Stimulated activated CD8-positive, alpha-beta memory T cell treated with anti-CD3 and anti-CD28 coated beads, Interleukin-7, amount 100 ng/mL, for 48 hours (primary cell): ENCODE measurements at places on chromosomes 16 and 17.

- DNase-seq: no peak
These were observed 41.2 kb downstream of the TNFRSF13B start for GRCh38 chr17:16930571-16931317.

DNA sequence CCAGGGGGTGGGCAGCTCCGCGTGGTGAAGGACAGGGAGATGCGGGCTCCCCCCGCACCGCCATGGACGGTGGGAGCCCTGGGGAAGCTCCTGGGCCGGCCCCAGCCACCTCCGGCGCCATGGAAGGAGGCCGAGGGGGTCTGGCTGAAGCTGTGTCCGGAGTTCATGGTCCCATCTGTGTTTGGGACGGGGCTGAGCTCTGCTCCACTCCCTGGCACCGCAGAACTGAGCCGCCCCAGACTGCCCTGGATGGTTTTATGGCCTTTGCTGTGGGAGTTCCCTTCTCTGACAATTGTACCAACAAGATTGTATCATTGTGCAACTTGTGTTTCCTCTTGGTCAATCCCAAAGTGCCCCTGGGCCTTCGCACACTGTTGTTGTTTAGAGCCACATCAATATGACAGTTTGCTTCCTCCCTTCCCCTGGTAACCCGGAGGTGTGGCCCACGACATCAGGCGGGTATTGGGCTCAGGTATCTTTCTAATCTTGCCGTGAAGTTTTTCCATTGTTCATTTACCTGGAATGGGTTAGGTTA, 942 bp downstream of the KRT23 start:
- no peak for DNase-seq

GRCh38 chr17:8961829-8962228, 3.7 kb downstream of the PIK3R5 start:
- DNase-seq: no peak

DNA sequence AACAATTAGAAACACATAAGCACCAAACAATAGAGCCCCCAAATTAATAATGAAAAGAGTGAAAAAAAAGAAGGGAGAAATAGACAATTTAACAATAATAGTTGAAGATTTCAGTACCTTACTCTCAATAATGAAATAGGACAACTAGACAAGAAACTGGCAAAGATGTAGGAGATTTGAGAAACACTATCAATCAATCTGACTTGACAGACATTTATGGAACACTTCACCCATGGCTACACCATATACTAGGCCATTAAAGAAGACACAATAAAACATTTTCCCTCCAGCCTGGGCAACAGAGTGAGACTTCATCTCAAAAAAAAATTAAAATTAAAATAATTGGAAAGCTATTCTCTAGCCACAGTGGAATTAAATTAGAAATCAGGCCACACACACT, 5.0 kb upstream of the DUS1L start:
- DNase-seq: no peak

DNA sequence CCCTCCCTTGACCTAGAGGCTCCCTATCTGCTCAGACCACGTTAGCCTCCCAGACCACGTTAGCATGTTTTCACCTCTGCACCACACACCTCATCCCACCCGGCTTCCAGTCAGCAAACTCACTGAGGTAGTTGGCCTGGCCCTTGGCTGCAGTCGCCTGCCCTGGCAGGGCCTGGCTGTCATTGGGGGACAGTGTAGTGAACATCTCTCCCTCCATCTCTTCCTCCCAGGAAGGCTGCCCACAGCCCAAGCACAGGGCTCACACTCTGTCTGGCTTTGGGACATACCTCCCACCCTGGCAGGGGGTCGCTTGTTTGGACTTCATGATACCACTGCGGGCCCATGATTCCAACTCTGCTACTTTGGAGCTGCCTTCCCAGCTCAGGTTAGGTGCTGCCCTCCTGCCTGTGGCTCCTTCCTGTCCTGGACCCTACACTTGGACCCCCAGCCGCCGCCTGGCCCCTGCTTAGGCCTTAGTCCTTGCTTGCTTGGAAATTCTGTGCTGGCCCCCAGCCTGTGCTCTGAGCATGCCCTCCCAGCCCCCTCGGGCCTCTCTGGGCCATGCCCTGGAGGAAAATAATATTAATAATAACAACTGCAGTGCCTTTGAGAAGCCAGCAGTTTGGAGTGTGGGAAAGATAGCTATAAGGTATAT, 167.7 kb downstream of the COPRS start:
- no peak for DNase-seq

GRCh38 chr17:14376666-14377065, 75.8 kb downstream of the HS3ST3B1 start:
- no peak for DNase-seq

GRCh38 chr17:57874434-57875289, 24.8 kb upstream of the MRPS23 start:
- no peak for DNase-seq

DNA sequence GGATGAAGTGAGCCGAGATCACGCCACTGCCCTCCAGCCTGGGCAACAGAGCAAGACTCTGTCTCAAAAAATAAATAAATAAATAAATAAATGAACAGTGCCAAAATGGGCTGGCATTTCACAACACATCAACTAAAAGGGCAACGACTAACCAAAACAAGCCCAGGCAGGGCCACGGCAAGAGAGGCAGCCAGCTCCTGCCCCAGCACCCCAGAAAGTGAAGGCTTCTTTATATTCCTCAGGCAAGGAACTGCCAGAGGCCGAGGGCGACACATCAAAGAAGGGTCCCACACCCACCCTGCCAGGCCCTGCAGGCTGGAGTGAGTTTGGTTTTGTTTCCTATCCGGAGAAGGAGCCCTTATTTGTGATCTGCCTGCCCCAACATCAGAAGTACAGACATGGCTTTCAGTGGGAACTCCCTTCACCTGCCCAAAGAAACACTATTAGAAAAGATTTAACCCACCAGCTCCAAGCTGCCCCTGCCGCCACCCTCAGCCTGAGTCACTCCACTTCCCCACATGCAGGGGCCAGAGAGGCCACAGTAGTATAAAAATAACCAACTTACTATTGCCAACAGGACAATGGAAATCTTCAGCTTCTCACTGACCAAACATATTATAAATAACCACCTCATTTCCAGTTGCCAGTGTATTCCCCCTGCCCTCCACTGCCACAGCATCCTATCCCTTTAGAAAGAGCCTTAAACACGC, 8.0 kb downstream of the FBXO31 start:
- no peak for DNase-seq

- no peak for DNase-seq
These were observed 9.7 kb downstream of the PHKB start for GRCh38 chr16:47470810-47471209.

DNA sequence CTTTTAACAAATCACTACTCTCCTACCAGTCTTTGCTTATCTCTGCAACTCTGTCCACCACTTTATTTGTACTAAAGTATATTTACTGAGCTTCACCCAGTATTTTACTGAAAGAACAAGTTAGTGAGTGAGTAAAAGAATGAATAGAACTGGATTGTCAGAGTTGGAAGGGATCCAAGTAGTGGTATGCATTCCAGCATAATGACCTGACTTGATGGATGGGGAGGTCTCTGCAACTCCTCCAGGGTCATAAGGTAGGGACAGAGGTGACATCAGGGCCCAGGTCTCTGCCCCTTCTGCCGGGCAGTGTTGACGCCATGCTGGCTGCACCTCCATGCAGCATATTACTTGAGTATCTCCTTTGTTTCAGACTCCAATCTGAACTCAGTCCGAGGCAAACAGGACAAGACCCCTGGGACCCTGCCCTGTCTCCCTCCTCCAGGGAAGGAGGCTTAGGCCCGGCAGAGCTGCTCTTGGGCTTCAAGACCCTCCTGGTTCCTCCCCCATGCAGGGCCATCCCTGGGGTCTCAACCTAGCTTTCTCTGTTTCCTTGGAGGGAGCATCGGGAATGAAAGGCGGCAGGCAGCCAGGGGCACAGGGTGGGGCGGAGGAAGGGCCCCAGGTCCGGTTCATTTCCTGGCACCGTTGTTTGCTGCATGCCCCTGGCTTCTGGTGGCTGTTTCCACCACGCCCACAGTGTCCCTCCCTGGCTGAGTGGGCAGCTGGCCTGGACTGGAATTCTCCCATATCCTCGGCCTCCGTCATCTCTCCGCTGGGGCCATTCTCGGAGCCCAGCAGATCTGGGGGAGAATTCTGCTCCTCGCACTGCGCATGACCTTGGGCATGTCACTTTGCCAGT, 12.4 kb upstream of the ITGA3 start:
- no peak for DNase-seq

DNA sequence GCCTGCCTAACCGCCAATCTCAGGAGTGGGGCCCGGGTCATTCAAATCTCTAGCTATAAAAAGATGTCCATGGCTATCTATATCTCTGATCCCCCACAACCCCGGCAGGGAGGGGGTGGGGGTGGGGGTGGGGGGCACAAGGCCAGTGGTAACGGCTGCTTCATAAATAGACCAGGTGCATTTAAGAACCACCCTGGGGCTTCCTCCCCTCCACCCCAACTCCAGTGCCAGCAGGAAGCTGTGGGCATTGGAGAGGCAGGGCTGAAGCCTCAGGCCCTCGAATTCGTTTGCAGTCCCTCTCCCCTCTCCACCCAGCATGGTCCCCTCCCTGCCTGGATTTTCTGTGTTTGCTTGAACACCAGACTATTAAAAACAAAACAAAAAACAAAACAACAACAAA, 56.0 kb downstream of the RAP1GAP2 start:
- no peak for DNase-seq

- no peak for DNase-seq
These were observed 68.2 kb downstream of the SIAH1 start for GRCh38 chr16:48317026-48317425.

- no peak for DNase-seq
These were observed 56.8 kb downstream of the SLC47A1 start for GRCh38 chr17:19590451-19590850.

- DNase-seq: no peak
These were observed 70.1 kb upstream of the SHISA6 start for GRCh38 chr17:11170881-11171280.

- DNase-seq: no peak
These were observed 246.7 kb upstream of the TBX2 start for GRCh38 chr17:61152898-61153297.

DNA sequence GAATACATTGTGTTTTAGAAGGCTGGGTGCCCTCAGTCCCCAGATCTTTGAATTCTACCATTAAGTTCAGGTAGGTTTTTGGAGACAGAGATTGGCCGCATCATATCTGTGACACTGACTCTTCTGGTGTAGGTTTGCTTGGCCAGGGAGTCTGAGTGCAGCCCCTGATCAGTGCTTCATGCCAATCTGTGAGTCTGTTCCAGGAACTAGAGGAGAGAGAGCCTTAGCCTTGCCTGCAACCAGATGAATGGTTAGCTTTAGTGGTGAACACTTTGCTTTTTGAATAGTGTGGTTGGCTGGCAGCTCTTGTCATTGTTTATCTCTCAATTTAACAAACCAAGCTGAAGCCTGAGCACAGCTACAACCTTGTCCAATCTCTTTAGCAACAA, 87.8 kb downstream of the PLXDC1 start:
- no peak for DNase-seq

DNA sequence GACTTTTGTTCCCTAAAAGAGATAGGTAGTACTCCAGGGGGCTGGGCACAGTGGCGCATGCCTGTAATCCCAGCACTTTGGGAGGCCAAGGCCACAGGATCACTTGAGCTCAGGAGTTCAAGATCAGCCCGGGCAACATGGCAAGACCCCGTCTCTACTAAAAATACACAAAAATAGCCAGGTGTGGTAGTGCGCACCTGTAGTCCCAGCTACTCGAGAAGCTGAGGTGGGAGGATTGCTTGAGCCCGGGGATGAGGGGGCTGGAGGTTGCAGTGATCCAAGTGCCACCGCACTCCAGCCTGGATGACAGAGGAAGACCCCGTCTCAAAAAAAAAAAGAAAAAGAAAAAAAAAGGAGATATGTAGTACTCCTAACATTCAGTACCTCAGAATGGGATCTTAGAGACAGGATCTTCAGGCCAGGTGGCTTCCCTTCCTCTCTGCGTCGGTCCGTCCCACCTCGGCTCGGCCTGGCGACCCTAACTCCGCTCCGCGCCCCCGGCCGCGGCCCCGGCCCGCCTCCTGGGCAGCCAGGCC, 89.6 kb downstream of the CDC27 start:
- no peak for DNase-seq

- no peak for DNase-seq
These were observed 25.3 kb upstream of the KSR1 start for GRCh38 chr17:27430882-27431491.

DNA sequence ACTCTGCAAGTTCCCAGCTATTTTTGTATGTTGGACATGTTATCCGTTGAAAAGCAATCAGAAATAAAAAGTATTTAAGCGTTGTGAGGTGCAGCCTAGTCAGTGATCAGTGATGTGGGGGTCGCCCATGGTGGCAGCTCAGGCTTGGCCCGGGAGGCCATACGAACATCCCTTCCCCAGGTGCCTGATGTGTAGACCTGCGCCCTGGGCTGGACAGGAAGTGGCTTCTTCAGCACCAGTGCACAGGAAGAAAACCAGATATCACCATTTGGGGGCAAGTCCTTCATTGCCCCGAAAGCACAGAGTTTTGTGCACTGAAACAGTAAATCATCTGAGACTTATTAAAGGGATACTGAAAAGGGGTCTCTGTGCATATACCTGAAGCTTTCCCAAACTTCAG, 98.9 kb downstream of the SOCS1 start:
- DNase-seq: no peak

GRCh38 chr17:8708025-8708461, 36.6 kb downstream of the CCDC42 start:
- DNase-seq: no peak

DNA sequence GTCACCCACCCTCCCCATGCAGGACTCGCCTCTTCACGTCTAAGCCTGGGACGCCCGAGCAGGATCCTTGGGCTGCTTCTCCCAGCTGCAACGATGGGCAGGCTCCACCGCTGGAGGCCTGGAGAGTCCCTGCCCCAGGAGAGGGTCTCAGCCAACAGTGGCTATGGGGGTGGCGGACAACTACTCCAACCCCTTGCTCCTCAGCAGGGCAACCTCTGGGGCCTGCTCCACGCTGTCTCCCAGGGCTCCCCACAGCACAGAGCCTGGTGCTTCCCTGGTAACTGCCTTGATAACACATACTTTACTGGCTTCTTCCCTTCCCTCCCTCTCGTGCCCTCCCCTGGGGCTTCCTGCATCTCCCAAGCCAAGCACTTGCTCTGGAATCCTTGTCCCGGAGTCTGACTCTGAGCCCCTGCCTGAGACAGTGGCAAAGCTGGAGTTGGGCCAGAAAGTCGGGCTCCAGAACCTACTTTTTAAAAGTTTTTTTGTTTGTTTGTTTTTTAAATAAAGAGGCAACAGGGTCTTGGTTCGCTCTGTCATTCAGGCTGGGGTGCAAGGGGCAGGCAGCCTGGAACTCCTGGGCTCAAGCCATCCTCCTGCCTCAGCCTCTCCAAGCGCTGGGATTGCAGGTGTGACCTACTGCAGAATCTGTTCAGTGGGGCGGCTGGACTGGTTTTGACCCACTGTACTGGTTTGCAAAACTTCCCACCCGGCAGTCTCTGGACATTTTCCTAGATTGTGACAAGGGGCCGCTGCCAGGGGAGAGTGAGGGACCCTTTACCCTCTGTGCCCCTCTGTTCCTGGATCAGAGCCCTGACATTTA, 99.4 kb downstream of the TNFRSF13B start:
- DNase-seq: no peak

DNA sequence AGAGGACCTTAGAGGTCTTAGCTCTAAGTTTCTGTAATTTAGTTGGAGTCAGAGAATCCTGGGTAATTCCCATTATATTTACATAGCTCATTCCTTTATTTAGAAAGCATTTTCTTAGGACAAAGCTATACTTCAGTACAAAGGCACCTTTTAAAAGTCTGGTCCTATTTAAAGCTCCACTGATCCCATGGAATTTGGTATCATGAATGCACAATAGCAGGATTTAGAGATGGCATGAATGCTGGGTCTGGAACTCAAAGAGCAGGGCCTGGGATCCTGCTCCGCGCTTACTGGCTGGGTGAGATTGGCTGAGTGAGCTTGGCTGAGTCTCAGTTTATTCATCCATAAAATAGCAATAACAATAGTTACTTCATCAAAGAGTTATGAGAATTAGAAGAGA, 4.8 kb downstream of the KRT23 start:
- DNase-seq: no peak
